ENCODE measurements at places on chromosomes 3 and 15.
A peak's percentile ranks its signal among the peaks of the same experiment; 100 is the strongest.

- DNase-seq, result no peak
- H3K27me3 ChIP-seq, result no peaks in the 10 kb centered on the region
- H3K36me3 ChIP-seq, result no peaks in the 10 kb centered on the region
- H3K4me1 ChIP-seq, result peaks cover 10% of the 10 kb centered on the region
These were observed 35.4 kb upstream of the TCF12 start for GRCh38 chr15:56883088-56883487.

DNA sequence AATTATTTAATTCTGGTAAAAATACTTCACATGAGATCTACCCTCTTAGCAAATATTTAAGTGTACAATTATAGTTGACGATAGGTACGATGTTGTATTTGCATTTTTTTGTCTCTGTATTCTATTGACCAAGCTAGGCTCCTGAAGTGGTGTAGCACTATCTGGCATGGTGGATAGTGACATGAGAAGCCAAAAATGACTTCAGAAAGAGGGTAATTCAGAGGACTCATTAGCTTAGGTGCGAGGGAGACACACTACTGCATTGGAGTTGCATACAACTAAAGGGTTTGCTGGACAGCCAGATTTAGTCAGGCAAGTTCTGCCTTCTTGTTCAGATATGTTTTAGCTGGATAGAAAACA lies 50.6 kb downstream of the KBTBD8 start:
- H3K4me3 ChIP-seq, result no peak overlapping the region
- no peak overlapping the region for H3K27ac ChIP-seq
- H3K27me3 ChIP-seq, result no peaks in the 10 kb centered on the region
- H3K4me1 ChIP-seq, result peaks cover 6% of the 10 kb centered on the region

GRCh38 chr15:92012368-92012629 lies 158.8 kb downstream of the SLCO3A1 start:
- no peaks in the 10 kb centered on the region for H3K27me3 ChIP-seq
- H3K4me3 ChIP-seq, result peak overlapping the region; percentile 56
- no peak for DNase-seq
- H3K27ac ChIP-seq, result peak overlapping the region; percentile 71
- H3K4me1 ChIP-seq, result peaks cover 16% of the 10 kb centered on the region

- no peaks in the 10 kb centered on the region for H3K36me3 ChIP-seq
- H3K27ac ChIP-seq, result no peak overlapping the region
- H3K27me3 ChIP-seq, result no peaks in the 10 kb centered on the region
- no peak overlapping the region for H3K4me3 ChIP-seq
These were observed 623.3 kb downstream of the PDCD6IP start for GRCh38 chr3:34421762-34422161.

GRCh38 chr3:59998058-59998457 lies 948.2 kb upstream of the CFAP20DC start:
- H3K27me3 ChIP-seq, result no peaks in the 10 kb centered on the region
- no peak overlapping the region for H3K4me3 ChIP-seq
- no peaks in the 10 kb centered on the region for H3K36me3 ChIP-seq
- H3K27ac ChIP-seq, result no peak overlapping the region

DNA sequence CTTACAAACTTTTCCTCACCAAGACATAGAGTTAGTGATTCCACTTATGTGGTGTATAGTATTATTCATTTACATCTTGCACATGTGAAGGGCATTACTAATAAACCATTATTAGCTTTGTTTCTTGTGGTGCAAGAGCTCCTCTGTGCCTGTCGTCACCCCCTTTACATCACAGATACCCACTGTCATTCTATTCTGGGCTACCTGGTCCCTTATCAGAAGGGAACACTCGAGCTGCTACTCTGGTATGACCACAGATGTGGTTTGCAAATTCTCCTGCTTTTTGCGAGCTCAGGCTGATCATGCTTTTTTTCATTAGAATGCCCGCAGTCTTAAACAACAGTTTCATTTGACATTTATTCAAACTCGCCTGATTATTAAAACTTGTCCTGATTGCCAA lies 13.9 kb upstream of the SENP2 start:
- H3K27me3 ChIP-seq, result no peaks in the 10 kb centered on the region
- H3K27ac ChIP-seq, result no peak overlapping the region
- no peak overlapping the region for H3K4me3 ChIP-seq
- DNase-seq, result no peak
- H3K4me1 ChIP-seq, result no peaks in the 10 kb centered on the region
- H3K36me3 ChIP-seq, result no peaks in the 10 kb centered on the region

- no peaks in the 10 kb centered on the region for H3K27me3 ChIP-seq
- H3K27ac ChIP-seq, result no peak overlapping the region
- H3K36me3 ChIP-seq, result no peaks in the 10 kb centered on the region
- no peak overlapping the region for H3K4me3 ChIP-seq
- DNase-seq, result no peak
- H3K4me1 ChIP-seq, result no peaks in the 10 kb centered on the region
These were observed 121.4 kb downstream of the KLF13 start for GRCh38 chr15:31447931-31448634.

DNA sequence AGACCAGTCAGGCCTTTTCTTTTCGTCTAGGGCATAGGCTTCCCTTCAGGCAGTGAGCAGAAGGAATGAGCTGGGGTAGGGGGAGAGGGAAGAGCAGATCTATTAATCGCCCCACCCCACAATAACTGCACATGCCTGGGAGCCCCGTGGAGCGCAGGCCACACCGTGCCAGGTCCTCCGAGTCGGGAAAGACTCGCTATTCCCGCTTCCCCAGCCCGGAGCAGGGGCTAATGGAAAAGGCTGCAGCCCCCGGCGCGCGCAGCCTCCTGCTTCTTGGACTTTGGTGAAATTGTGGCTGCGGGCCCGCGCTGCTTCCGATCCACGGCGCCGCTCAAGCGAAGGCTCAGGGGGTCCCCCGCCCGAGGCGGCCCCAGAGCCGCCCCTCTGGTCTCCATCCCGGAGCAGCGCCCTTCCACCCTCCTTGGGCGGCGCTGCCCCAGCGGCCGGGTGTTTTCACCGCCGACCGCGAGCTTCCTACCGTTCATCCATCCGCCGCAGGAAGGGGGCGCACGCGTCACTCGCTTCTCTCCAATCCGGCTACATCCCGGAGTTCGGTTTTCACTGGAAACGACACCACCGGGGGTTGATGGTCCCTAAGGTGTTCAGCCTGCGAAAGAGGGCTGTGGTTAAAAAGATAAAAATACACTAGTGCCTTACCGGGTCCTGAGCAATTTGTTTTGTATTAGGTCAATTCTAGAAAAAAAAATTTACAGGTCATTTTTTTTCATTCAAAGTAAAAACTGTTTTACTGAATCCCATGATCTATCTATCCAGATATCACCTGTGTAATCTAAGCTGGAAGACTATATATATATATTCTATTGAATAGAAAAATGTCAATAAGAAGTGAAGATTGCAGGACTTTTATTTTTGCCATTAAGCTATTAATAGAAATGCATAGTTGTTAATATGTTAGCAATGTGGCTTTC lies 4.4 kb upstream of the SYNM start:
- no peaks in the 10 kb centered on the region for H3K27me3 ChIP-seq
- H3K4me1 ChIP-seq, result peaks cover 22% of the 10 kb centered on the region
- peak overlapping the region; percentile 71 for H3K4me3 ChIP-seq
- H3K27ac ChIP-seq, result no peak overlapping the region

- H3K4me1 ChIP-seq, result peaks cover 8% of the 10 kb centered on the region
- H3K27me3 ChIP-seq, result no peaks in the 10 kb centered on the region
- DNase-seq, result no peak
- no peak overlapping the region for H3K4me3 ChIP-seq
These were observed 41.9 kb upstream of the SPESP1 start for GRCh38 chr15:68888419-68888818.

GRCh38 chr3:185825639-185826481 lies 1.0 kb upstream of the IGF2BP2 start:
- H3K27ac ChIP-seq, result no peak overlapping the region
- no peaks in the 10 kb centered on the region for H3K36me3 ChIP-seq
- H3K4me1 ChIP-seq, result peaks cover 15% of the 10 kb centered on the region
- H3K4me3 ChIP-seq, result peak overlapping the region; percentile 76
- peaks cover 20% of the 10 kb centered on the region for H3K27me3 ChIP-seq

All from thoracic aorta (tissue), 2 donors.